ENCODE measurements at places on chromosomes 2 and 18. TPM values are rescaled to one million over a fixed set of nuclear protein-coding genes. Genes with fewer than 3 reads are reported as not detected.

The ANKMY1 gene
- 7.4 TPM for total RNA-seq

DNA sequence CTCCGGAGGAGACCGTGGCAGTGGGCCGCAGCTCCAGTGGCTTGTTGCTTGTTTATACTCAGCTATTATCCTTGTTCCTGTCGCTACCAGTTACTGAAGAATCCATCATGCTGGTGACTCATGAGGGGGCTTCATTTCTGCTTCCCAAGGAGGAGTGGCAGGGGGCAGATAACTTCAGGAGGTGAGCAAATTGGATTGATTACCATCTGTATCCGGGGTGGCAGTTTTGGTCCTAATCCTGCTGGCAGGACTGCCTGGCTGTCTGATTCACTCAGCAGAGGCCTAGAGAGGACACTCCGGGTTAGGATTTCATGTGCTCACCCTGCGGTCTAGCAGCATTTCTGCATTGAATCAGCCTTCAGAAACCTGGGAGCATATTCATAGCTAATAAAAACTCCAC lies 230.0 kb downstream of the ACTR3 start:
- DNase-seq = no peak

DNA sequence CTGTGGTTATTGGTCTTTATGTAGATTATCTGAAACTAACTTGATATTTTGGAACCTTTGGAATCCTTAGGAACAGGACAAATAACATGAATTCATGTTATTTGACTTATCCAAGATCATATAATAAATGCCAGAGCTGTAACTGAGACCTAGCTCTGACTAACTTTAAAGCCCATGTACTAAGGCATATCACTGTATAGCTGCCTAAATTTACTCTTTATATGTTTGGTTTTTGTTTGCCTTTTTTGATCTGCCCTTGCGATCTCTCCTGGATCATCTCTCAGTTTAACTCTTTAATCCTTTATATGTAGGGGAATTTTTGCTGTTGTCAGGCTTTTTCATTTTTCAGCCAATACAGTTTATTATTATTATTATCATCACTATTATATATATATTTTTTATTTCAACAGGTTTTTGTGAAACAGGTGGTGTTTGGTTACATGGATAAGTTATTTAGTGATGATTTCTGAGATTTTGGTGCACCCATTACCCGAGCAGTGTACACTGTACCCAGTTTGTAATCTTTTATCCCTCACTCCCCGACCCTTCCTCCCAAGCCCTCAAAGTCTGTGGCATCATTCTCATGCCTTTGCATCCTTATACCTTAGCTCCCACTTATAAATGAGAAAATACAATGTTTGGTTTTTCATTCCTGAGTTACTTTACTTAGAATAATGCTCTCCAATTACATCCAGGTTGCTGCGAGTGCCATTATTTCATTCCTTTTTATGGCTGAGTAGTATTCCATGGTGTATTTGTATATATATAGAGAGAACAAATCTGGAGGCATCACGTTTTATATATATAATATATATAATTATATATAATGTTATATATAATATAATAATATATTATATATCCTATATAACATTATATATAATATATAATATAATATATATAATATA lies 48.9 kb downstream of the APLF start:
- no peak for DNase-seq

GRCh38 chr2:232219496-232219870 lies 159.1 kb upstream of the ALPP start:
- DNase-seq = no peak

The IL1B gene
- 0.26 TPM for total RNA-seq

DNA sequence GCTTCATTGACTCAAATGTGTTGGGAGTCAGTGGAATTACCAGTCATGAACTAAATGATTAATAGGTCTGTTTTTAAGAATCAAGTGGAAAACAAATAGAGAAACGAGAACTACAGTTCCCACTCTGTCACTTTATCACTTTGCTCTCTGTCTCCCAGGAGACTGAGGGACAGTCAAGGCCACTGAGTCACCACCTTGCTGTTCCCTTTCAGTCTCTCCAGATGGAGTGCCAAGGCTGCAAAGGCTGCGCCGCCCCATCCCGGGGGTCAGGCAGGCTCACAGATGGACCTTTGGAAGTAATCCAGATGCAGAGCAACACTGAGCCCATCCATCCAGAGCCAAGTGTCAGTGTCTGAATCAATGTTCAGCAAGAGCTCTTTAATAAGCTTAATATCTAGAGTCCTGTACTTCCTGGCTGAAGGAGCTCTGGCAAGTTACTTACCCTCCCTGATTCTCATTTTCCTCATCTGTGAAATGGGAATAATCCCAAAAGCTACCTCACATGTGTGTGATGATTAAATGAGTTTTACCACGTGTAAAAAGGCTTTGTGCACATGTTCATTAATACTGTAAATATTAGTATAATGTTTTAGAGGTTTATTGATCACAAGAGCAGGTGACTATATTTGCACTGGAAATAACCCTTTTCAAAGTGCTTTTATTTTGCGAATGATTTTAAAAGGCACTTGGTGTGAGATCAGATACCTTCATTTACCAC lies 43.0 kb upstream of the EFEMP1 start:
- DNase-seq = peak; percentile 67

The POU3F3 gene
- not detected for total RNA-seq

The ATP6V1B1 gene
- 2.1 TPM for total RNA-seq

DNA sequence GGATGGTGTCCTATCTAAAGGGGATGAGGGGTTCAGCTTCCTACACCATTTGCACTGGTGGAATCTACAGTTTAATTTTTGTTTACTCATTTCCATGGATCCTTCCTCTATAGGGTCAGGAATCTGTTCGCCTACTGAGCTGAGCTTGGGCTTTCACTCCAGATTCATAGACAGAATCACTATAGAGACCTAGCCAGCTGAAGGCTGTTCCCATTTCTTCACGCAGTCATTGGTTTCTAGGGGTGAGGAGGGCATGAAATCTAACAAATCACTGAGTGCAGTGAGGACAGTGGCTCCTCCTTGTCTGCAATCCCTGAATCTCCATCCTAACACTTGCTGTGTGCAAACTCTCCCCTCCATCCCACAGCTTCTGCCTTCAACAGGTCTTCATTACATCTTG lies 578.5 kb downstream of the TSN start:
- DNase-seq = no peak

The MYO5B gene
- under 0.01 TPM for total RNA-seq

- no peak for DNase-seq
These were observed 2.9 kb downstream of the MDH1 start for GRCh38 chr2:63591566-63592175.

DNA sequence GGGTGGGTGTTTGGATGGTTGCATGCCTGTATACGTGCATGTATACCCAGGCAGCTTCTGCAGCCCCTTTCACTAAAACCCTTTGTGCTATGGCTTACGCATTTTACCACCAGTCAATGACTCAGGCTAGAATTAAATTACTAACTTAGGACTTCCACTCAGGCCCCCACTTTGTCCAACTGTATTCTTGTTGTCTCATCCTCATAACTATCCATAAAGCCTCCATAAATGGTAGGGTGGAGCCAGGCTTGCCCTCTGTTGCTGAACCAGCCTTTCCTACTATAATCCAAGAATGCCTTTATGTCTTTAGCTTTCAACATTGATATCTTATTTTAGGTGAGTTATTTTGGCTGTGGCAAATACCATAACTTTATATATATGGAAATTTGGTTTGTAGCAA lies 119.9 kb downstream of the MYO1B start:
- DNase-seq = no peak

The DLGAP1 gene
- 0.51 TPM for total RNA-seq

GRCh38 chr18:61274416-61274960 lies 58.7 kb upstream of the CDH20 start:
- no peak for DNase-seq

The ZNF396 gene
- 5.0 TPM for total RNA-seq

The B3GNT7 gene
- 0.17 TPM for total RNA-seq

The ATP8B1 gene
- 53.4 TPM for total RNA-seq

GRCh38 chr2:190527918-190528317 lies 6.6 kb downstream of the NEMP2 start:
- DNase-seq = no peak

- no peak for DNase-seq
These were observed 11.6 kb downstream of the ZEB2 start for GRCh38 chr2:144508172-144508851.

DNA sequence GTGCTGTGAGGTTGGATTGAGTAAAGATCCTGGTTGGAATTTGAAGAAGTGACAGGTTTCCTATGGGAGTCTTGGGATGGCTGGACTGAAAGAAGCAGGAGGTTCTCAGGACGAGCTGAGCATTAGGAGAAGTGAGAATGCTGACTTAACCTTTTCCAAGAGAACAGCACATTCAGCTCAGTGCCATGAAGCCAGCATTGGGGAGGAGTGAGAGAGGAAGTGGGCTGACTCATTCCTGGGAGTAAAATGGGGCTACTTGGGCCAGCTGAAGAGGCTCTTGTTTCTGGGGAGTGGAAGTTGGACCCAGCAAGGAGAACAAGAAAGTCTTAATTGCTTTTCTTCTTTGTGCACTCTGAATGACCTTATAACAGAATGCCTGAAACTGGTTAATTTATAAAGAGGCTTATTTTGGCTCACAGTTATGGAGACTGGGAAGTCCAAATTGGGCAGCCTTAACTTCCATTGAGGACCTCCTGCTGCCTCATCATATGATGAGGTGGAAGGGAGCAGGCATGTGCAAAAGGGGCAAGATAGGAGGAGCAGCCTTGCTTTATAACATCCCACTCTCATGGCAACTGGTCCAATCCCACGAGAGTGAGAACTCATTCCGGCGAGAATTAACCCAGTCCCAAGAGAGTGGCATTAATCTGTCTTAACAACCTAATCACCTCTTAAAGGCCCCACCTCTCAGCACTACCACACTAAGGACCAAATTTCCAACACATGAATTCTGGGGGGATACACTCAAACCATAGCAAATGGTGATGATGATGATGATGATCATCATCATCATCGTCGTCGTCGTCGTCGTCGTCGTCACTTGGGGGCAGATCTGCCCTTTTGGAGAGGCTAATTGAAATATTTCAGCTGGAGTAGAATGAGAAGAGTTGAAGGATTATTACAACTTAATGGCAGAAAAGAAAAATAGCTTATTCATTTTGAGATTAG lies 26.1 kb downstream of the DGUOK start:
- DNase-seq = peak; percentile 64

DNA sequence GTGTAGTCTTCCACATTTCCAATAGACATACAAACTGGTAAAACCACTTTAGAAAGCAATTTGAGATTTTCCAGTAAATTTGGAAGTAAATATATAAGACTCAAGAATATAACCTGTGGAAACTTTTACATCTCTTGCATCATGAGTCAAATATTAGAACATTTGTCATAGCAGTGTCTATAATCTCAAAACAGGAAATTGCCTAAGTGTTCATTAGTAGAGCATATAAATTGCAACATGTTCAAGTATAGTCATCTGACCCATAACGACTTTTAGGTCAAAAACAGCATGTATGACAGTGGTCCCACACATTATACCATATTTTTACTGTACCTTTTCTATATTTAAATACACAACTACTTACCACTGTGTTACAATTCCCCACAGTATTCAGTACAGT lies 555.9 kb upstream of the VRK2 start:
- no peak for DNase-seq

GRCh38 chr18:62464266-62464665 lies 58.6 kb upstream of the ZCCHC2 start:
- no peak for DNase-seq

DNA sequence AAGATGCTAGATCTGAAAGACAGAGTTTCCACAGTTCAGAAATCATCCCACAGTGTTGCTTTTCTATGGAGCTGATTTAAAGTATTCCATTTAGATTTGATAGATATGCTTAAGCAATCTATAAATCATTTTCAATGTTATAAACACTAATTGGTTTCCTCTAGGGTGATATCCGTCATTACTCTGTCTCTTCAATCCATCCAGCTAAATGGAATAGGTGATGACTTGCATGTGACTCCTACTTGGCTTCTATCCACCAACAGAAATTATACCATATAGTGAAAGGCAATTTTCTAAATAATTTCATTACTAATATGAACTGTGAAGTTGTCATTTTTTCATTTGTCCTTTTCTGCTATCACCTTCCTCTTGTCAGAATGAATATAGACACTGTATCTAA lies 84.9 kb downstream of the AOX1 start:
- no peak for DNase-seq

GRCh38 chr18:7174344-7175095 lies 56.4 kb upstream of the LRRC30 start:
- DNase-seq = no peak

DNA sequence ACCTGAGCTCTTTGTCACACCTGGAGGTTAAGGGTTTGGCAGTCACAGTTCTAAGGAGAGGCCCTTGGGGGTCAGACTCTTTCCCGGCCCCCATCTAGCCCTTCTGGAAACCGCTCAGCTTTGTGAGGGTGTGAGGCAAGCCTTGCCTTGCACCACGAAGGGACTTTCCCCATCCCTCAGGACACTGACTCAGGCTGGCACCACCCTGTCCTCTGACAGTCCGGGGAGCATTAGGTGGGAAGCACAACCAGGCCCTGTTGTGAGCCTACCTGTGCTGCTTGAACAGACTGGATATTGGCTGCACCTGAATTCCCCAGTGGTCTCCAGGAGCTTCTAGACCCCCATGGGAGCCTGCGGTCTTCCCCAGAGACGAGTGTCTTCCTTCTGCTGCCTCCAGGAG lies 47.0 kb upstream of the GBX2 start:
- DNase-seq = no peak

GRCh38 chr2:160075171-160075570 lies 12.8 kb upstream of the PLA2R1 start:
- peak; percentile 93 for DNase-seq

DNA sequence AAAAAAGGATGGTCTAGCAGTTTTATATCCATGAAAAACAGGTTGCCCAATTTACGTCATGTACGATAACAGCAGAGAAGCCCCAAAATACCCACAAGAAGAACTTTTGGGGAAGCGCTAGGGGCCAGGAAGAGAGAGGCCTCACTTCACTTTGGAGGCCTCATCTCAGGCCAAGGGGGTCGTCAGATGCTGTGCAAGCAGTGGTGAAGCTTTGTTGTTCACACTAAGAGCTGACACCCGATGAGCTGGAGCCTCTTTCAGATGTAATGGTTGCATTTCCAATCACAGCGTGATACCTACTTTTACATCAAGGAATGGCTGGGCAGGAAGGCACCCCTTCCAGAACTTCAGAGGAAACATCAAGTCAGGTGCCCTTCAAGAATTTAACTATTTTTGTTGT lies 242.3 kb upstream of the PXDN start:
- no peak for DNase-seq

GRCh38 chr2:232230560-232230959 lies 148.0 kb upstream of the ALPP start:
- no peak for DNase-seq

The MAP3K19 gene
- total RNA-seq = not detected
